ENCODE measurements at places on chromosomes 5 and 9. TPM values are rescaled to one million over a fixed set of nuclear protein-coding genes. Genes with fewer than 3 reads are reported as not detected.

The DHFR gene
- 53.9 TPM for total RNA-seq

The HAVCR2 gene
- total RNA-seq: 0.04 TPM

The HSPB3 gene
- 79.4 TPM for total RNA-seq

The ALDH1A1 gene
- 3.0 TPM for total RNA-seq

The SPINK14 gene
- not detected for total RNA-seq

Measured in cardiac muscle cell (in vitro differentiated cells and primary cell).